Coronary artery (tissue), 2 donors: ENCODE measurements at places on chromosomes 13 and 19.

- no peak for DNase-seq
Observed at GRCh38 chr13:60164234-60164889, 634 bp upstream of the DIAPH3 start.

GRCh38 chr13:42445354-42445753 is 128.6 kb upstream of the TNFSF11 start:
- no peak for DNase-seq

DNA sequence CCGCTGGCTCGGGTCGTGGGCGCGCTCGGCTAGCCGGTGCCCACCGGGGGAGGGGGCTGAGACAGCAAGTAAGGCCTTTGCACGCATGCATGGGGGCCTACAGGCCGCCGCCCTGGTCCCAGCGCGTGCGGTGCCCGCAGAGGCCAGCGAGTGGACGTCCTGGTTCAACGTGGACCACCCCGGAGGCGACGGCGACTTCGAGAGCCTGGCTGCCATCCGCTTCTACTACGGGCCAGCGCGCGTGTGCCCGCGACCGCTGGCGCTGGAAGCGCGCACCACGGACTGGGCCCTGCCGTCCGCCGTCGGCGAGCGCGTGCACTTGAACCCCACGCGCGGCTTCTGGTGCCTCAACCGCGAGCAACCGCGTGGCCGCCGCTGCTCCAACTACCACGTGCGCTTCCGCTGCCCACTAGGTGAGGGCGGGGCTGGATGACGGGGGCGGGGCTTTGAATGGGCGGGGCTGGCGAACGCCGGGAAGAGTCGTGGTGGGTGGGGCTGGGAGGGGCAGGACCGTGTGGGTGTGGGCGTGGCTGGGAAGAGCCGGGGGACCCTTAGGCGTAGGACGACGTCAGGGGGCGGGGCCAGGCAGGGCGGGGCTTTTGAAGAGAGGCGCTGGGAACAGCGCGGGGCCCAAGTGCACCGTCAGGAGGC is 2.1 kb downstream of the CILP2 start:
- DNase-seq: no peak

DNA sequence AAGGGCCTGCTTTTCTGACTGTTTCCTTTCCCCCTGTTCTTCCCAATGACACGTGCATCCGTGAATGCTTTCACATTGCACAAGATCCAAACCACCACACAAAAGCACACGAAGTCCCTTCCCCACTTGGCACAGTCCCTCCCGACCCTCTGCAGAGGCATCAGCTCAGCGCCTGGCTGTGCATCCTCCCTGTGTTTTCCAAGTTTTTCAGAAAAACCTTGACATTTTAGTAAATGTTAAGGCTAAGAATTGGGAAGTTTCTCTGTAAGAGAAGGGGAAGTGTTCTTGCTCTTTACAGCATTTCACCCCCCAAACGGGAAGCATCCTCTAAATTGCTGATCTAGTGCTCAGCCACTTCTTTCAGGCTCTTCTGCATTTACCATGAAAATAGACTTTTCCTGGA is 94.5 kb upstream of the TM9SF2 start:
- no peak for DNase-seq

DNA sequence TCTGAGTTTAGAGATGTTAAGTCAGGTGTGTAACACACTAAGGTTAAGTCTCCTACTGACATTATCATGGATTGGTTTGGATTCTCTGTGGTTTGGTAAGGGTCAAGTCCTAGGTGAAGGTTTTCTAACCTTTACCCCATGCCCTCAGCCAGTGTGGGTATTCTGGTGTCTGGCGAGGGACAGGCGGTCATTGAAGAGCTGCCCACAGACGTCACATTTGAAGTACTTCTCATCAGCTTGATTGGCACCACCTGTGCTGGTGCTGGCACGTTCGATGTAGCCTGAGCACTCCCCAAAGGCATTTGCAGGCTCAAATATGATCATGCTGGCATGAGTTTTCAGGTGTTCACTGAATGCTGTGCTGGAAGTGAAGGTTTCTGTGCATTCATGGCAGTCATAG is 27.0 kb downstream of the PEG3 start:
- no peak for DNase-seq

DNA sequence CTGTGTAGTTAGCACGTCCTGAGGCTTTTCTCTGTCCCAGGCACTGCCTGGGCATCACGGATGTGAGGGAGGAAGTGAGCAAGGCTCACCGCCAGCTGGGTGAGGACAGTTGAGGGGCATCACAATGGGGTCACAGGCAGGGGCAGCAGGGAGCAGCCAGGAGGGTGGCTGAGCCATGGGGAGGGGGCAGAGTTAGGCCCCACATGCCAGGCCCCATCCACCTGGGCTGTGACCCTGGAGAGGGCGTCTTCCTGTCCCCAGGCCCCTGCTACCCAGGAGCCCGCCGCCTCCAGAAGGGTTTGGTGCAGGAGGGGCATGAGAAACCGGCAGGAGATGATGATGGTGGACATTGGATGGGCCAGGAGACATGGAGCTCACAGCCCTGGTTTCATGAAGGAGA is 56.8 kb upstream of the F7 start:
- no peak for DNase-seq

DNA sequence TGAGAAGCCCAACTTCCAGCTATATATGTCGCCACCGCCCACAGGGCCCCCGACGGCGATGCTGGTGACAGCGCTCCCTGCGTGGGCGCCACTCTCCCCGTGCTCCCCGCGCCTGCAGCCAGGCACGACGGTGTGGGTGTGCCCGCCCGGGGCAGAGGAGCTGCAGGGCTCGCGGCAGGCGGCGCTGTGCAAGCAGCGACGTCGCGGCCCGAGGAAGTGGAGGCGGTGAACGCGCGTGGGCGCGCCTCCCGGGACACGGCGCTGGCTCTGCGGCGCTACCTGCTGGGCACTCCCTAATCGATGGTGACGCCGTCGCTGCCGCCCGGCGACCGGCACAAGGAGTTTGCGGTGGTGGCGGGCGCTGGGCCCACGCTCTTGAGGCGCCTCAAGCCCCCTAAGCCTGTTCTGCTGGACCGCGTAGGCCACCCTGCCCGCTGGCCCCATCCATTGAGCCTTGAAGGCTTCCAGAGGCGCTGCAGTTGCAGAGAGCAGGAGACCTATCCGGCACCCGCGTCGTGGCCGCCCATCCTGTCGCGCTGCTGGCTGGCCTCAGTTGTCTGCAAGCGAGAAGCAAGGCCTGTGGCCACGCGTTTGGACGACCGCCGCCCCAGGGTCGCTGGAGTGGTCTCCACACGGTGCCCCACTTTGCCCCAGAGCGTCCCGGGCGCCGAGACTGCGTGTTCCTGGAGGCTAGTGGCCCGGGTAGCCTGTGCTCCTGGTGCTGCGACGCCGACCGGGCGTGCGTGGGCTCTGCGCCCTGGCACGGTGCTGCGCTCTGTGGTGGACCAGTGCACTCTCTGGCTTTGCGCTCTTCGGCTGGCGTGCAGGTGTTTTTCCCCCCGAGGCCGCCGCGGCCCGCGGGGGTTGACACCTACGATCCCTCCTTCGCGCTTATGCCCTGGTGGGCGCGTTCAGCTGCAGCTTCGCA is 23.1 kb downstream of the LRFN3 start:
- no peak for DNase-seq

DNA sequence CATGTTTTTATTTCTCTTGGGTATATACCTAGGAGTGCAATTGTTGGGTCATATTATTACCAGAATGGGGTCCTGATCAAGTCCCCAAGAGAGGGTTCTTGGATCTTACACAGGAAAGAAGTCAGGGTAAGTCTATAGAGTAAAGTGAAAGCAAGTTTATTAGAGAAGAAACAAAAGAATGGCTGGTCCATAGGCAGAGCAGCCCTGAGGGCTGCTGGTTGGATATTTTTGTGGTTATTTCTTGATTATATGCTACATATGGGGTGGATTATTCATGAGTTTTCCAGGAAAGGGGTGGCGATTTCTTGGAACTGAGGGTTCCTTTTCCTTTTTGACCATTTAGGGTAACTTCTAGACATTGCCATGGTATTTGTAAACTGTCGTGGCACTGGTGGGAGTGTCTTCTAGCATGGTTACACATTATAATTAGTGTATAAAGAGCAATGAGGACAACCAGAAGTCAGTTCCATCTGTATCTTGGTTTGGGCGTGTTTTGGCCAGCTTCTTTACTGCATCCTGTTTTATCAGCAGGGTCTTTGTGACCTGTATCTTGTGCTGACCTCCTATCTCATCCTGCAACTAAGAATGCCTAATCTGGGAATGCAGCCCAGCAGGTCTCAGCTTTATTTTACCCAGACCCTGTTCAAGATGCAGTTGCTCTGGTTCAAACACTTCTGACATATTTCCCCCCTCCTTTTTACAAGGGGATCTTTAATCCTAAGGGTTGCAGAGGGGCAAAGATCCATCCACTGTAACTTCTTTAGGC is 41.1 kb downstream of the CEACAM1 start:
- no peak for DNase-seq

DNA sequence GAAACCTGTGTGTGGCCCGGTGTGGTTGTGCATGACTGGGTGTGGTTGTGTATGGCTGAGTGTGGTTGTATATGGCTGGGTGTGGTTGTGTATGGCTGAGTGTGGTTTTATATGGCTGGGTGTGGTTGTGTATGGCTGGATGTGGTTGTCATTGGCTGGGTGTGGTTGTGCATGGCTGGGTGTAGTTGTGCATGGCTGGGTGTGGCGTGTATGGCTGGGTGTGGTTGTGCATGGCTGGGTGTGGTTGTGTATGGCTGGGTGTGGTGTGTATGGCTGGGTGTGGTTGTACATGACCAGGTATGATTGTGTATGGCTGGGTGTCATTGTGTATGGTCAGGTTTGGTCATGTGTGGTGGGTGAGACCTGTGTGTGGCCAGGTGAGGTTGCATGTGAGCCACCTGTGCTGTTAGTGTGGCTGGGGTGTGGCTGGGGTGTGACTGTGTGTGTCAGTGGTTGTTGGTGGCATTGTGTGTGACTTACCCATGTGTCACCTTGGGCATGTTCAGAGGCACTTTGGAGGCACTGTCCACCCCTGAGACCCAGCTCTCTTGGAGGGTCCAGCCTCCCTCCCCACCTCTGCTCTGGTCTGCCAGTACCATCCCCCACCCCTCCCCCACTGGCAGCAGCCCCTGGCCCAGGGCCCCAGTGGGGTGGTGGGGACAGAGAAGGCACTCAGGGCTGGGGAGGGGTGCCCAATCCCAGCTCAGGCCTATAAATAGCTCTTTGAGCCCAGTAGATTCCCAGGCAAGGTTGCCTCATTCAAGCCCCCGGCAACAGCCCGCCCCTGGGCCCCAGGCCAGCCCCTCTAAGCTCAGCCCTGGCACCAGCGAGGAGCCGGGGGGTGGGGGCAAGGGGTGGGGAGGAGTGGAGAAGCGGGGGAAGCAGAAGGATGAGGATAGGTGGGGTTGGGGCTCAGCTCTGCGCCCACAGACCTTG is 3.9 kb upstream of the NCAN start:
- no peak for DNase-seq
